ENCODE measurements at places on chromosomes 2 and 18.
A peak's percentile ranks its signal among the peaks of the same experiment; 100 is the strongest.

- DNase-seq, result peak; percentile 72
Observed at GRCh38 chr2:119544075-119544938, at the start of gene CFAP221. CFAP221 (plus strand) TSS chr2:119544449; CDS start chr2:119546132, 1,683 bp downstream.

DNA sequence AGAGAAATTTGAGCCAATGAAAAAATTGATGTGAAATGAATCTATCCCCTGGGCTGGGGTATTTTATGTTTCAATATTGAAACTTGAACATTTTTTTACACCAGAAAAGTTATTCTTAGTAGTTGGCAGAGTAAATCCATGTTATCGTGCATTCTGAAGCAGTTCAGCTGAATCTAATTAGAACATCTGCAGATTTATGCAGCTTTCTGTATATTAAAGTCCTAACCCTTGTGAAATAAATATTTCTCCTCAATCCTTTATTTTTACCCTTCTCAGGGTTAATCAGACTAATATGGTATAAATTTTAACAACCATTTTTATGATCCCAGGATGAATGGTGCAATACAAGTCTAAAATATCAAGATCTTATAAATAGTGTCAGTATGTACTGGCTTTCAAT lies 69.5 kb downstream of the CDH20 start:
- no peak for DNase-seq

DNA sequence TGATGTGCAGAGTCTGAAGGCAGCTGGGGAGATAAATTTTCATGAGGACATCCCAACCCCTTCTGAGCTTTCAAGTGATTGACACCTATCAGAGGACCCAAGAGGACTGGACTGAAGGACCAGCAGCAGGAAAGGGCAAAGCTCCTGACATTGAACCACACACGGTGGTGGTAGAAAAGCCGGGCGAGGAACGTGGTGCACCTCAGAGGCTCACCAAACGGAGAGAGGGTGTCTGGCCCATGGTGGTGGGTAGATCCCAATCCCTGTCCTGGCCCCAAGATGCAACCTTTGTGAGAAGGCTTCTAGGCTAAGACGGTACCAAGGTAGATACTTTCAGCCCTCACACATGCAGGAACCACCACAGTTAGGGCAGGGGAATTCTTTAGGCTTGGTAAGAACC lies 52.1 kb downstream of the FRZB start:
- DNase-seq, result no peak

DNA sequence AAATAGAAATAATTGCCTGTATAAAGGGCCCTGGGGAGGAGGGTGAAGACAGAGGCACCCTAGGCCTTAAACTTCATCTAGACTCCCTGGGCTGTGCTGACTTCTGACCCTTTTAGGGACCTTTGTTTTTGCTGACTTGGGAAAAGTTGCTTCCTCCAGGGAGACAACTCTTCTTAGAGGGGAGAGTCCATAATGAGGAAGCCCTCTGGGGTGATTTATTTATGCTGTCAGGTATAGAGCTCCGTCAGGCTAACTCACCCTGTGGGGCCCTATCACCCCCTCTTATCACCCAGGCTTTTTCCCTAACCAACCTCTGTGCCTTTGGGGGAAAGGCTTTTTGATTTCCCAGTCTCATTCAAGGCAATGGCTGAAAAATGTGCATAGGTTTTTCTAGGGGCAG lies 8.1 kb downstream of the ONECUT2 start:
- no peak for DNase-seq

- DNase-seq, result no peak
Observed at GRCh38 chr2:241499146-241499965, 9.0 kb downstream of the STK25 start.

DNA sequence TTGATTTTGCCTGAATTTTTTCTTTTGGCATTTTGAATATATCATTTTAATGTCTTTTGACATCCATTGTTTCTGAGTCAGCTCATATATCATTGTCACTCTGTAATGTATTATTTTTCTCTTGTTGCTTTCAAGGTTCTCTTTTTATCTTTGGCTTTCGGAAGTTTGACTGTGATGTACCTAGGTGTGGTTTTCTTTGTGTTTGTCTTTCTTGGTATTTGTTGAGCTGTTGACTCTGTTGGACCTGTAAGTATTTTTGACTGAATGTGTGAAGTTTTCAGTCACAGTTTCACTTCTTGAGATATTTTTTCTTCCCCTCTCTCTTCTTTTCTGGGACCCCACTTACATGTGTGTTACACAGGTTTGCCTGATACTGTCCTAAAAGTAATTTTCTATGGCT lies 24.9 kb upstream of the DRC1 start:
- DNase-seq, result no peak

- no peak for DNase-seq
Observed at GRCh38 chr2:77484026-77484425, 38.1 kb downstream of the LRRTM4 start.

GRCh38 chr2:189268763-189269162 lies 89.2 kb upstream of the COL5A2 start:
- DNase-seq, result no peak

GRCh38 chr2:134555411-134555810 lies 163.4 kb downstream of the TMEM163 start:
- no peak for DNase-seq

All from hypothalamus (tissue), 51 donors.